ENCODE measurements at places on chromosomes 1 and 21. TPM values are rescaled to one million over a fixed set of nuclear protein-coding genes. Genes with fewer than 3 reads are reported as not detected.

- DNase-seq = no peak
Measured at GRCh38 chr1:230423951-230424350, 2.2 kb downstream of the PGBD5 start.

DNA sequence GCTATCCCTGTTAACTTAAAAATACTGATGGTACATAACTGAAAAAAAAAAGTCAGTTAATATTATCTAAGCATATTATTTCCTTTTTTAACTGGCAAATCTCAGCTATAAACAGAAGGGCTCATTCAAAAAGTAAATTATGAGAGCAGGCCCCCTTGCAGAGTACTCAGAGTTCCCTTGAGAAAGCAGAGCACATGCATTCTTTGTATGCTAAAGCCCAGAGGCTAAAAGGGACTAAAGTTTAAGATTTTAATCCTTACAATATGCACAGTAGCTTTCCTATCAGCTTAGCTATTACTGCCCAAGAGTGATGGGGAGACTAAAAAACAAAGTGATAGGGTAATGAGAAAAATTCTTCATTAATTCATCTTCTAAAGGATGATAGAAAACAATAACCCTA is 18.5 kb downstream of the SLC16A1 start:
- DNase-seq = no peak

GRCh38 chr21:44436111-44436611 is 19.1 kb upstream of the LRRC3 start:
- DNase-seq = no peak

DNA sequence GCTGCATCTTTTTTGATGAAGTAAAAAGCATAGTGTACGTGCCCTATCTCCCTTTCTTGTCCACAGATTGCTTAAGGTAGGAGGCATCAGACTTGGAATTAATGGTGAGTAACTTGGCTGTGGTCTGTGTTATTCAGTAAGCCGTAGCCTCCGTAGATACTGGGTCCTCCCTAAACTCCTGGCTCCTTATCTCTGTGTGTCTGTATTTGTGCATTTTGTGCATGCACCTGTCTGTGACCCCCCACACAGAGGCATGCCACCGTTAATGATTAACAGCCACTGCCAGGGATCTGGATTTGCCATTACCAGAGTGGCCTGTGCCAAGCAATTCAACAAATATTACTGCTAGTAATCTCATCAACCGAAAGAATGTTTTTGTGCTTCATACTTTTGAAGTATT is 31.9 kb downstream of the MAP3K21 start:
- DNase-seq = no peak

ARHGAP30 gene
- not detected for polyA plus RNA-seq

DNA sequence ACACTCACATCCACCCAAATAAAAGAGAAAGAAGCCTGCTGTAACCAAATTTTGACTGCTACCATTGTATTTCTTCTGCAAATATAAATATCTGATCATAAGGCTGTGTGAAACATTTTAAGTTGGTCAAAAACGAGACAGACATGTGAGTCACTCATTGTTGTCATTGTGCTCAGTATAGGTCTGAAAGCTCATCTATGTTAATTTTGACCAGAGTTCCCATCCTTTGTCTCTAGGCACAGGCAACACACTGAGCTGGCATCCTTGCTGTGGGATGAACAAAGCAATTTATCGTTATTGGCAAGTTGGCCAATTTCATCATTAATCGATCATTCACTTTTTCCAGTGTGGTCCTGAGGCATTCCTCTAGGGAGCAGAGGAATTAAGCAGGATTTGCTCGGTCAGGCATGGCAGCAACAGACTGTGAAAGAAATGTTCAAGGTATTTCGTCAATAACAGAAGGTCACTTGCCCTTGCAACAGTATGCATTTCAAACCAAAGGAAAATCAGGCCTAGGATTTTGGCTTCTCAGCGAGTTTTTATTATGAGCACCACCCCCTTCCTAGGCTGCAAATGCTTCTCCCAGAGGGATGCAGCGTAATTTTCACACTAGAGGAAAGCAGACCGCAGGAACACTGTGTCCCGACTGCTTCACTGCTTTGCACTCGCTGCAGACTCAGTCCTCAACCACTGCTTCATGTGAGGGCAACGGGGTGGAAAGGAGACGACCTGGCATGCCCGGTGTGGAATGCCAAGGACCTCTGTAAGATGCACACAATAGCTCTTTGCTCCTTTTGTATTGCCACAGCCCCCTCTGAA is 87.9 kb upstream of the SMYD2 start:
- no peak for DNase-seq

DNA sequence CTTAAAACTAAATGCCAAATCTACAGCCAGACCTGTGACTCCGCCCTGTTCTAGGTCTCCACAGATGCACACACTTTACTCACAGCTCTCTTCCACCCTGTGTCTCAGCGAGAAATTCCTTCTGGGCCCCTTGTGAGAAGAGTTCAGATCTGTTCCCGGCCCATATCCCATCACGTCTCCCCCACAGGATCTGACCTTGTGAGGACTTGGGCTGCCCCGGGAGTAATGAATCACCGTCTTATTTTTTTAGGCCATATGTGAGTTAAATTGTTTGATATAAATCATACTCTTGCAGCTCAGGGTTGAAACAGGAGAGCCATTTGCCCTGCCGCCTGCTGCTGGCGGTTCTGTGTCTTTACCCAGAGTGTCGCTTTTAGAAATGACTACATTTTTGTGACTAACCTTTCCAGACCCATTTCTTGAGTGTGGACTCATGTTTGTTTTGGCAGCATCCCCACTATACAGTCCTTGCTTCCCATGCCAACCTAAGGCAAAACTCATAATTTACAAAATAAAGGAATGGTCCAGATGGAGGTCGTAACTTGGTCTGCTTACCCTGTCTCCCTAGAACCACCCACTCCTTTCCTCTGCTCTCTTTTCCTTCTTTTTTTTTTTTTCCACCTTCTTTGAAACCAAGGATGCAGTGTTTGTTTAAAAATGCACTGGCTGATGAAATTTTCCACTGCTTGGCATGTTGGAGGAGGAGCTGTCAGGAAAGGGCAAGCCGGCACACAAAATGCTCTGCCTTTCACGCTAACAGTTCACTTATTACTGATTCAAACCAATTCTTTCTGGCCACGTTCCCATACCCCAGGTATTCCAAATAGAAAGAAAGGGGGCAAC is 98.0 kb upstream of the C1orf105 start:
- DNase-seq = peak; percentile 10

DNA sequence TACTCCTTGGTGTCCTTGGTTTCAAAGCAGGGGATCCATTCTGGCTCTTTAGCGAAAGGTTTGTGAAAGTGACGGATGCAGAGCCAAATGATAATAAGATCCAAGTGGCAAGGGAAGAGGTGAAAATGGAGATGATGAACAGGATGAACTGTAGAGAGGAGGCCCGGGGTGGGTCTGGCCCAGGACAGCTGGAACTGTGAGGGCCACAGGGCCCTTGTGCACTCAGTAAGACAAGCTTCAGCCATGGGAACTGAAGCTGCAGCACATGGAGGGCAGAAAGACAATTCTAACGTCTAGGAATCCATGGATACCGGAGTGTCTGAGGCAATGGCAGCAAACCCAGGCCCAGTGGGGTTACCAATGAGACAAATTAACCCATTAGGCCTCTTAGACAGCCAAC is 4.8 kb downstream of the KCNA2 start:
- DNase-seq = no peak

GRCh38 chr1:206049293-206049692 is 3.7 kb upstream of the RHEX start:
- DNase-seq = no peak

ZBTB8B gene
- 0.16 TPM for polyA plus RNA-seq

- DNase-seq = peak; percentile 76
Measured at GRCh38 chr1:29470087-29470787, 233.9 kb downstream of the PTPRU start.

DNA sequence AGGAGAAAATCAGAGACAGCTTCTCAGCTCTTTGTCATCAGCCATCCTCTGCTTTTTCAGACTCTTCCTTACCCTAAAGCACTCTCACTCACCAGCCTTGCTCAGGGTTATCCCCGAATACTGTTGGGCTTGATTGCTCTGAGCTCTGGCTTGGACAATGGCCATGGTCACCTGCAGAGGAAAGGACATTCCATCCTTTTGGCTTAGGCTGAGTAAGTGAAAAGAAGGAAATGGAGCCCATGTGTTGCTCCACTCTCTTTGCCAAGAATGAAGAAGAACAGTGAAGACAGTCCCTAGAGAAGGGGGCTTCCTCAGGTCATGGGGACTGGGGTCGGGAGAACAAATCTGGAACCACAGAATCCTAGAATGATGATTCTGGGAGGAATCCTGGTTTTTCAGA is 2.3 kb downstream of the MTMR11 start:
- DNase-seq = no peak

KISS1 gene
- polyA plus RNA-seq = 0.10 TPM

DNA sequence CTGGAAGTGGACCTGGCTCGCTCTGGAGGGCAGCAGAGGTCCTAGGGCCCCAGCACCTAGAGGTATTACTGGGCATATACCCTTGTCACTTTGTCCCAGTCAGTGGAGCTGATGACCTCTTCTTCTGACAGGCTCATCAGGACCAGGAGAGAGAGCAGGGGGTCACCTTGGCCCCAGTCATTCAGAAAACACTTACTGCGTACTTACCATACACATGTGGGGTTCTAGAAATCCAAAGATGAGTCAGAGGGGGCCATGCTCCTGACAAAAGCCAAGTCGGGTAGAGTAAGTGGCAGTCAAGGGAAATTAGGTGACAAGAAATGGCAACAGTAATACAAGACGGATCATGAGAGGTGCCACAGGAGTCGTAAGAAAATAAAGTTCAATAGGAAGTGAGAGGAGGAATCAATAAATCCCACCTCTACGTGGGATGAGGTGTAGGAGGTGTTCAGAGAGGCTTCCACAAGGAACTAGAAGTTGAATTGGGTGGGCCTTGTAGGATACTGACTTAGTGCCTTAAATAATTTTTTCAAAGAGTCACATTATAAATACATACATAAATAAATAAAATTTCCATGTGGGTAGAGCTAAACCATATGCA is 6.8 kb downstream of the KCNC4 start:
- no peak for DNase-seq

- no peak for DNase-seq
Measured at GRCh38 chr1:42000766-42001165, 82.0 kb upstream of the HIVEP3 start.

GRCh38 chr1:151010346-151010726 is 2.1 kb downstream of the PRUNE1 start:
- DNase-seq = no peak

GRCh38 chr21:15140321-15141019 is 75.7 kb upstream of the NRIP1 start:
- DNase-seq = no peak

GRCh38 chr21:15815285-15815684 is 85.5 kb downstream of the USP25 start:
- DNase-seq = no peak

DNA sequence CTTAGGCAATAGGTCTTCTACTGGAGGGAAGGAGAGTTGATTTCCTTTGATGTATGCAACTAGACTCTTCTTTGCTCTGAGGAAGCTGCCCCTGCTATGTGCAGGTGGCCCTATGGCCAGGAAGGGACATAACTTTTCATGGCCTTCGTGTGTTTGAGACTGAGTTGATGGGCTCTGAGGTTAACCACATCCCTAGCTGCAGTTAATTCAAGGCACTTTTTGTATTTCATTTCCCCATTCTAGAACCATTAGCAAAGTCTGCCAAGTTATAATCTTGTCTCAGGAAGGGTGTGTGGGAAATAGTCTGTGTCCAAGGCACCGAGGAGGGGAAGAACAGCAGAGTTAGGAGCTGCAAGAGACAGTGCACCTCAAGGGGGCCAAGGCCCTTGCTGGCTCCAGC is 2.5 kb downstream of the FCRL4 start:
- no peak for DNase-seq

GBP6 gene
- polyA plus RNA-seq = not detected

DNA sequence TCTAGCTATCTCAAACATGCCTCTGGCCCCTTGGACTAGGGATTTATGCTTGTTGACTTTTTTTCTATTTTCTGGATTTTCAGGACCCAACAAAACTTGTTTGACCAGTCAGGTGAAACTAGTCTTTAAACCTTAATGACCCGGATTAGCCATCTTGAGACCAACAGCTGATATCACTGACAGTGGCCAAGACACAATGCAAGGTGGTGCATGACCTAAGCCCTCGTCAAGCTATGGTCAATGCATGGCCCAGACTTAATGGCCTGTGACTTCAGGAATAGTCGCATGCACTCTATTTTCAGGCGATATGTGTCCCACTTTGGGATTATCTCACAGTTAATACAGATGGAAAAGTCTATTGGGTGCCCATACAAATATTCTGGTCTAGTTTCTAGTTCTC is 190.4 kb downstream of the ZBTB18 start:
- no peak for DNase-seq

LYSMD1 gene
- 5.1 TPM for polyA plus RNA-seq

CRYAA gene
- polyA plus RNA-seq = not detected

GRCh38 chr1:56726706-56727105 is 81.6 kb downstream of the PRKAA2 start:
- no peak for DNase-seq

GRCh38 chr21:26783466-26784195 is 61.6 kb downstream of the ADAMTS1 start:
- no peak for DNase-seq

- no peak for DNase-seq
Measured at GRCh38 chr1:183881387-183882131, 76.6 kb downstream of the RGL1 start.

MRPL20 gene
- 159 TPM for polyA plus RNA-seq

- no peak for DNase-seq
Measured at GRCh38 chr1:226688808-226689207, 50.3 kb downstream of the ITPKB start.

BLACAT1 gene
- not detected for polyA plus RNA-seq

- no peak for DNase-seq
Measured at GRCh38 chr1:51592711-51593110, 24.2 kb upstream of the OSBPL9 start.

RNU1-4 gene
- polyA plus RNA-seq = not detected

- no peak for DNase-seq
Measured at GRCh38 chr1:3001471-3002348, 19.6 kb upstream of the ACTRT2 start.

DNA sequence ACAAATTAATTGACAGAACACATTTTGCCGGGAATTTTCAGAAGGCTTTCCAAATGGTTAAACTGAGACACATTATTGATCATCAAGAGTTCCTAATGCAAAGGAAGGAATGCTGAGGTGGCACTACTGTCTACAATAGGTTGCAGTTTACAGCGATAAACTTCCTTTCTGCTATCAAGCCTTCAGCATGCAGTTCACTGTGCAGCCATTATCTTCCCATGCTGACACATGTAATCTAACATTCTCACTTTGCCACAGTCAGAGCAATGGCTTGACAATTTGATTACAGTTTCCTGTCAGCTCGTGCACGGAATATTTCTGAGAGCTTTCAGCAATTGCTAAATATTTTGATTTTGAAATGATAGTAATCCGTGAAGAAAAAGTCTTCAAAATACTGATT is 166.9 kb upstream of the PRMT6 start:
- peak; percentile 9 for DNase-seq

DNA sequence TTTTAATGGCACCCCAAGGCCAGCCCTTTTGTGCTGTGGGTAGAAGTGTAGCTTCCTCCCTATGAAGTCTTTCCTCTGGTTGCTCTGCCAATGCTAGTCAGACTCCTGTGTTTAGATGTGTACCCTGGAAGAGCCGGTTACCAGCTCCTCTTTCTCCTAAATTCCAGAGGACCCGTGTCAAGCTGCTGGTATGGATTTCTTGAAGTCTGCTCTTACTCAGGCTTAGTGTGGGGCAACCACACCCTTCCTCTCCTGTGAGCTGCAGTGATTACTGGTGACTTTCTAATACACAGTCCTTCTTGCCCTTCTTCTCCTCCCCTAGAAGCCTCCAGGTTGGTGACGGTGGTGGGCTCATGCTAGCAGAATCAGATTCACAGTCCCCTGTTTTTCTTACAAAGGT is 74.1 kb upstream of the AKT3 start:
- DNase-seq = no peak

- DNase-seq = no peak
Measured at GRCh38 chr21:28827422-28827821, 165.3 kb downstream of the LTN1 start.

Data from SK-N-SH (cell line).